Stimulated activated CD8-positive, alpha-beta memory T cell treated with anti-CD3 and anti-CD28 coated beads, Interleukin-7, amount 100 ng/mL, for 1 hour (primary cell): ENCODE measurements at places on chromosomes 12 and 14.

GRCh38 chr12:42967850-42968249 lies 378.3 kb upstream of the PRICKLE1 start:
- no peak for DNase-seq

GRCh38 chr14:21711360-21711961 lies 37.8 kb upstream of the OR4E1 start:
- no peak for DNase-seq

GRCh38 chr12:6667559-6668210 lies 4.8 kb upstream of the ING4 start:
- DNase-seq: no peak

DNA sequence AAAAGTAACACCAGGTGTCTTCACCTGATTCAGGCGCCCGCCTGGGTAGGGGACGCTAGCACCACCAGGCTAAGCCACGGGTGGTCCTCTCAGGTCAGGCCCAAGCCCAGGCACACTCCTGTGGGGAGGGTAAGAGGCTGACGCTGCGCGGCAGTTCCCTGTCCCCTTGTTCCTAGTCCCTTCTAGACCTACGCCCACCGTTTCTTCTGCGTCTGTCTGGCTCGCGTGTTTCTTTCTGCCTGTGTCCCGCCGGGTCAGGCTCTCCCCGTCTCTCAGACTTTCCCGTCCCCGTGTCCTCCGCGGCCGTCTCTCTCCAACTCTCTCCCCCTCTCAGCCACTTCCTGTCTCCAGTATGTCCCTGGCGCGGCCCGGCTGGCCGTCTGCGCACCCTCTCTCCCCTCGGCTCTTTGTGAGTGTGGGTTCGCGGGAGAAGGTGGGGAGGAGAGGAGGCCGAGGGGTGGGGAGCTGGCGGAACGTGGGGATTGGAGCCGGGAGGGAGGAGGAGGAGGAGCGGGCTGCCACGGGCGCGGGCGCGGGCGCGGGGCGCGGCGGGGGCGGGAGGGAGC lies 3.1 kb upstream of the TNS2 start:
- DNase-seq: no peak

GRCh38 chr14:54420478-54421142 lies 20.6 kb downstream of the CNIH1 start:
- DNase-seq: no peak

GRCh38 chr12:46065412-46066166 lies 75.2 kb upstream of the SCAF11 start:
- no peak for DNase-seq
